ENCODE measurements at places on chromosomes 12 and 14.

DNA sequence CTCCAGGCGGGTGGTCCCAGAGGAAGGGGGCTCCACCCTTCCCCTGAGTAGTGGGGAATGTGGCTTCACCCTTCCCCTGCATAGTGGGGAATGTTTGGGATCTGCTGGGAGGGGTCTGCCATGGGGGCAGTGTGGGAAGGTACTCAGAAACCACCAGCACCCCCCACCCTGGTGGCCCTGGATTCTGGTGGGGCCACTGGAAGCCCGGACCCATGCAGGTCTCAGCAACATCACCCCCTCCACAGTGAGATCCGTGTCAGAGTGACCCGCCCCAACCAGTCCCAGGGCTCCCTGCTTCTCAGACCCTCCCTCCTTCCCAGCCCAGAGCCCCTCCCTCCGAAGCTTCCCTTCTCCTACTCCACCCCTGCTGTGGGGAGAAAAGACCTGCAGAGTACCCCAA, 30.3 kb upstream of the INF2 start:
- no peak for DNase-seq

GRCh38 chr14:52327374-52328226, 13.5 kb downstream of the PTGER2 start:
- no peak for DNase-seq

DNA sequence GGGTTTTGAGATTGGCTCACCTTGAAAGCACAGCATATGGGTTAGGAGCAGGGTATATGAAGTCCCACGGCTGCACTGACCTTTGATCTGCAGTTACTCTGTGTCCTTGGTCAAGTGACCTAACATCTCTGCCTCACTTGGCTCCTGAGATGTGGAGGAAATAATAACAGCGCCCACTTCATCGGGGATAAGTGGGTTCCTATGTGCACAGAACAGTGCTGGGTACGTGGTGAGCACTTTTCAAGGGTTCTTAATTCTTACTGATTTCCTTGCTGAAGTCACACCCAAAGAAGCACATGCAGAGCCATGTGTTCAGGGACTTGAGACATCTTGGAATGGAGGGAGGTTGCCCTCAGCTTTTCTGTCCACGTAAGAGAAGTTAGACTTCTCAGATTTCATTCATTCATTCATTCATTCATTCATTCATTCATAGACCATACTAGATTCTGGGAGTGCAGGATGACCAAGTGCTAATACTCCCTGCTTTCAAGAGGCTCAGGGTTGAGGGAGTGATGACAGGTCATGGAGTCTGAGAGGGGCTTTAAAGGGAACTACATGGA, 39.4 kb downstream of the ADGRD1 start:
- DNase-seq = no peak

DNA sequence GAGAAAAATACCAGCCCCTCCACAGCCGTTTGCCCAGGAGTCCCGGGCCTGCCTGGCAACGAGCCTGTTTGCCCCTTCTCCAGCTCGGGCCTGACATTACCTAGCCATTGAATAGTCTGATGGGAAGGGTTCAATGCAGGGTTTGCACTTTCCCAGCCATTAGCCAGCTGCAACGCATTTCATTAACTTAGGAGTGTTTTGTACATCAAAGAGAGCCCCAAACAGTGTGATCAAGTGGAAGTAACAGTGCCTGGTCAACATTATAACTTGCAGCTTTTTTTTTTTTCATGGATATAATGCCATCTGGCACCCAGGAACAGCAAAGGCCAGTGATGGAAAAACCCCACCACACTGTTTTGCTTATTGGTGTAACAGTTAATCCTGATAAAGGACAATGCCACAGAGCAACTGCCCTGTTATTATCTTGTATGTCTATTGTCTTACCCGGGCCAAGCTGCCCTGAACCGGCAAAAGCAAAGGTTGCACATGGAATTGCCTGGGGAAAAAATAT, 38.0 kb downstream of the BTG1 start:
- DNase-seq = peak; percentile 69

DNA sequence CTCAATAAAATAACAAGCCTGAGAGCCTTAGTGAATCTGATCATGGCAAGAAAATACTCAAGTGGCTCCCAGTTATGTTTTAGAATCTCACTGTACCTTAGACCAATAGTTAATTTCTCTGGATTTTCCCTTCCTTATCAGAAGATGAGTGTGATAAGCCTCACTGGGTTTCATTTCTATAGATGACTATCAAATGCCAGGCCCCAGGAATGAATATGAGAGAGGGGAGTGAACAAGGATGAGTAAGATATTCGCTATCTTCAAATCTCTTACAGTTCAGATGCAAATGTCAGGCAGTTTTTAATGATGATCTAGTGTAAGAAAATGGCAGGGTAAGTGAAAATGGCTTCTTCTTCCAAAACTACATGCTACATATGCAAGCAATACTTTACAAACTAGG, 26.1 kb upstream of the OR10P1 start:
- no peak for DNase-seq

- DNase-seq = no peak
These were observed 42.3 kb upstream of the EPS8 start for GRCh38 chr12:15831315-15831978.

DNA sequence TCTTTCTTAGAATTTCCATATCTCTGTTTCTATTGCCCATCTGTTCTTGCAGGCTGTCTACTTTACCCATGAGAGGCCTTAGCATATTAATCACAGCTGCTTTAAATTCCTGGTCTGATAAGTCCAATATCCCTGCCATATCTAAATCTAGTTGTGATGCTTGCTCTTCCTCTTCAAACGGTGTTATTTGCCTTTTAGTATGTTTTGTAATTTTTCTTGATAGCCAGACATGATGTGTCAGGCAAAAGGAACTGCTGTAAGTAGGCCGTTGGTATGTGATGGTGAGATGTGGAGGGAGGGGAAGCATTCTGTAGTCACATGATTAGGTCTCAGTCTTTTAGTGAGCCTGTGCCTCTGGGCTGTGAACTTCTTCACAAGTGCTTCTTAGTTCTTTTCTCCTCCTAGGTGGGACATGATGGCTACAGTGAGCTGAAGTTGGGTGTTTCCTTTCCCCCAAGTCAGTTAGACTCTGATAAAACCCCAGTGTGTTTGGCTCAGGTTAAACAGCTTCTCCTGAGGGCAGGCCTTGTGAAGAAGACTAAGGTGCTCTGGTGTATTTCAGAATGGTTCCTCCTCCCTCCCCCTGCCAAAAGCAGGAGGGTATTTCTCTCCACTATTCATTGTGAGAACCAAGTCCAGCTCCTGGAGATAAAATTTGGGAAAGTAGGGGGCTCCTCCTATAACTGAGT, 195.9 kb upstream of the PARP11 start:
- no peak for DNase-seq

- DNase-seq = no peak
These were observed 6.8 kb downstream of the FIGNL2 start for GRCh38 chr12:51841727-51842126.

GRCh38 chr12:22536346-22536945, 7.9 kb downstream of the C2CD5 start:
- DNase-seq = no peak

DNA sequence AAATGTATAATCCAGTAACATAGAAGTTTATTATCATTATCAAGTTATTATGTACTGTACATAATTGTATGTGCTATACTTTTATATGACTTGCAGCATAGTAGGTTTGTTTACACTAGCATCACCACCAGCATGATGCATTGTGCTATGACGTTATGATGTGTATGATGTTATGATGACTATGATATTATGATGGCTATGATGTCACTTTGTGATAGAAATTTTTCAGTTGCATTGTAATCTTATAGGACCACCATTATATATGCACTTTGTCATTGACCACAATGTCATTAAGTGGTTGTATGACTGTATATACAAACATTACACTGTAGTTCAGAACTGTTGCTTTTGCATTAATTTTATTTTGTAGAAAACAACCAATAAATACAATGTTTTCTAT, 173.4 kb downstream of the PPFIA2 start:
- DNase-seq = no peak

- DNase-seq = no peak
These were observed 9.0 kb upstream of the CPNE6 start for GRCh38 chr14:24062216-24062980.

DNA sequence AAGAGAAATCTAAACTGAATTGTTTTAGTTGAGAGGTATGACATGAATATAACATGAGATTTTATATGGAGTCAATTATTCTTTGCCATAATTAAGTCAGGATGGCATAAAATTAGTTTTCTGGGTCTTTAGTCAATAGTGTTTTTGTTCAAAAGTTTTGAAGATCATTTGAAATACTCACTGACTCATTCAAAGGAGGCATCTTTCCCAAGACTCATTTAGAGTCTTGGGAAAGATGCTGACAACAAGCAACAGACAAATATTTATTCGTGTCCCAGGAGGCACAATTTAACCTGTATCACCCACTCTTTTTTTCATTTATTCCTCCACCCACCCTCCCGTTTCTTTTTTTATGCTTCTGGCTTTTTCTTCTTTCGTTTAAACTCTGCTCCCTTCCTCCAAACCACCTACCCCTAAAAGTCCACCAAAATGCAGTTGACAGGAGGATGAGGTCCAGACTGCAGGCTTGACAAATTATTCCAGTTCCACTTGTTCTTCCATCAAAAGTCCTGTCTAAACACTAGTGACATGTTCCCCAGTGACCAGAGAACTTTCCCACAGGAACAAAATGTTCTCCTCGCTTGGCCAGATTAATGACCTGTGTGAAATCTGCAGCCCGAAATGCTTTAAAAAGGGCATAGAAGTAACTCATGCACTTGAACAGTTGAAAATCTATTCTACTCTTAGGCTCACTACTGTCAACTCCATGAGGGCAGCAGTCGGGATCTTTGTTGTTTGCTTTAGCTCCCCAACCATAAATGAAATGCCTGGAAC, 43.3 kb upstream of the CSRP2 start:
- no peak for DNase-seq

- no peak for DNase-seq
These were observed 247.7 kb downstream of the ATP23 start for GRCh38 chr12:58189030-58189429.

DNA sequence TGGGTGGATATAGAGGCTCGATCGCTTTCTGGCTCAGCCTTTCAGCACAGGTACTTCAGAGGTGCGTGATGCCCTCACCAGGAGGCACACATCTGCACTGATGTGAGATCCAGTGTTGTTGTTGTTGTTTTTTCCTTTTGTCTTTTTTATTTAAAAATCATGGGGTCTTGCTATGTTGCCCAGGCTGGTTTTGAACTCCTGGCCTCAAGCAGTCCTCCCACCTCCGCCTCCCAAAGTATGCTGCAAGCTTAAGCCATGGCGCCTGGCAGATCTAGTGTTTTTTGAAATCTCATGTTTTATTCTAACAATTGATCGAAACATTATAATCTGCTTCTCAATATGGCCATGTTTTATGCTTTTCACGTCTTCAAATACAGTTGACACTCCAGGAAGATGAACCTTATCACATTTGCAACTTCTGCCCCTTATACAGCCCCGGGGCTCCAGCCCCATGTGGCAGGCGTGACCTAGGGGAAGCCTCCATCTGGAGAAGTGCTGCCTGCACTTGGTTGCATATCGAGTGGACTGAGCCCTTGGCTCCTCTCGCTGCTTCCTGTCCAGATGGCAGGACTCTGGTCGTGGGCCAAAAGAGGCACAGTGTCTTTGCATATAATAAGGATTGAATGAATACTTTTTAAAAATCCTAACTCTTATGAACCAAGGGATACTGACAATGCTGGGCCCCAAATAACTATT, 71.7 kb downstream of the TRAF3 start:
- DNase-seq = peak; percentile 62

DNA sequence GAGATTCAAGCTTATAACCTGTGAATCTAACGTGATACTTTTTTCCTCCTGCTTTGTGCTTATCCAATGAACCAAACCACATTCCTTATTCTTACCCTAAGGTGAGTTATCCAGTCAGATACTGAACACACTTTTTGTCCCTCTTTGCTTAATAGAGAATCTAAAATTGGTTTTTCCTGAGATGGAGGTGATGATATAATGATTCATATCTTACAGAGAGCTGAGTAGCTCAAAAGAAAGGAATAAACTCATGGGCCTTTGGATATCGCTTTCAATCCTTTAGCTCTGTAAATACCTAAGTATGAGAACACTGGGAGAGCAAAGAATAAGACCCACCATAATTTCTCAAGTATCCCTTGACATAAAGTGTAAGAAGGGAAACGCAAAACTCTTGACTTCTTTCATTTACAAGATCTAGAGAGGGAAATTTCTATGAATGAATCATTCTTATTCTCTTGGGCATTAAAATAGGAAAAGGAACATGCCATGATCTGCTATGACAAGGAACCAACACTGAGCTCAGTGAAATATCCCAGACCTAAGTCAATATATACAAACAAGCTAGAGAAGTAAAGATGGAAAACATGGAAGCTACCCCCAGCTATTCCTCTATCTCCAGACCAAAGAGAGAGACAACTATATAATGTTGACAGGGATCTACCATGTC, 81.8 kb upstream of the STAC3 start:
- DNase-seq = no peak

GRCh38 chr12:130086248-130086647, 76.0 kb upstream of the FZD10 start:
- DNase-seq = no peak

DNA sequence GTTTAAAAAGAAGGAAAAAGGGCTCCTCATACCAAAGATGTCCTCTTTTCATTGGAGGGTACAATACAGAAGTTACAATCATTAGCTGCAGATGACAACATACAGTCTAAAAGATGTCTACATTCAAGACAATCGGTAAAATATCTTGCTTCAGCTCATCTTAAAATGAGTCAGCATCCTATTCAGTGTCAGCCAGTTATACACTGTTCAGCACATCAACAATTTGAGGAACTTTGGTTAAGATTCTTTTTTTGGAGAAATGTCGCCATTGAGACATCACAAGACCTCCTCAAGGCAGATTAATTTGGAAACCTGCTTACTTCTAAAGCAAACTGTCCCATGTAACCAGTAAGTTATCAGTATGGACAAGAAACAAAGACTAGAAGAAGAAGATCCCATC, 100.7 kb upstream of the SLC38A4 start:
- no peak for DNase-seq

DNA sequence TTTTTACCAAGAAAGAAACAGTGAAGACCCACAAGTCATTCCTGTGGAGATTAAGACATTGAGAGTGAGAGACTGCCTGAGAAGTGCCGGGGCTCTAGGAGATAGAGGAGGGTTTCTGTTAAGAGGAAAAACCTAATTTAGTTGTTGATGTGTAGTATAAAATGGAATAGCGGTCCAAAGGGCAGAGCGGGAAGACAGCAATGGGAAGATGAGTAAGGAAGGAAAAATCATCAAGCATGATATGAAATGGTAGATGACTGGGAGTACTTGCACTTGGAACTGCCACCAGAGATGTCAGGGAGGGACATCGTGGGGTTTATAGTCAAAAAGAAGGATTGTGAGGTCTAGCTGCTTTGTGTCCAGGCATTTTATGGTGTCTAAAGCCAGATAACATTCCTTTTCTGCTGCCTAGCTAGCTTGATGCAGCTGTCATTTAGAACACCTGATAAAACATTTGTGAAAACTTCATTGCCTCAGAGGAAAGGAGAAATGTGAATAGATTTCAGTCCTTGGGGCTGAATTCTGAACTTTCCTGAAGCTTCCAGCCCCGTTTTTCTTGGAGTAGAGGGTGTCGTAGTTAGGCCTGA, 20.1 kb upstream of the PSEN1 start:
- DNase-seq = no peak

GRCh38 chr12:83361071-83361470, 674.4 kb downstream of the TMTC2 start:
- no peak for DNase-seq
